AG20443 (cell line): ENCODE measurements at places on chromosomes 2 and 18.
A peak's percentile ranks its signal among the peaks of the same experiment; 100 is the strongest.

DNA sequence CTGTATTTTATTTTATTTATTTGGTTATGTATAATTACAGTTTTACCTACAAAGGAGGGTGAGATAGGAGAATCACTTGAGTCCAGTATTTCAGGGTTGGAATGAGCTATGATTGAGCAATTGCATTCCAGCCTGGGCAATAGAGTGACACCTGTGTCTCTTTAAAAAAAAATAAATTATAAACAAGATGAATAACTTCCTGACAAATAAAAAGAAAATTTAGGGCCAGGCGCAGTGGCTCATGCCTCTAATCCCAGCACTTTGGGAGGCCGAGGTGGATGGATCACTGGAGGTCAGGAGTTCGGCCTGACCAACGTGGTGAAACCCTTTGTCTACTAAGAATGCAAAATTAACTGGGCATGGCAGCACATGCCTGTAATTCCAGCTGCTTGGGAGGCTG, 17.3 kb downstream of the MTA3 start:
- no peak for DNase-seq

DNA sequence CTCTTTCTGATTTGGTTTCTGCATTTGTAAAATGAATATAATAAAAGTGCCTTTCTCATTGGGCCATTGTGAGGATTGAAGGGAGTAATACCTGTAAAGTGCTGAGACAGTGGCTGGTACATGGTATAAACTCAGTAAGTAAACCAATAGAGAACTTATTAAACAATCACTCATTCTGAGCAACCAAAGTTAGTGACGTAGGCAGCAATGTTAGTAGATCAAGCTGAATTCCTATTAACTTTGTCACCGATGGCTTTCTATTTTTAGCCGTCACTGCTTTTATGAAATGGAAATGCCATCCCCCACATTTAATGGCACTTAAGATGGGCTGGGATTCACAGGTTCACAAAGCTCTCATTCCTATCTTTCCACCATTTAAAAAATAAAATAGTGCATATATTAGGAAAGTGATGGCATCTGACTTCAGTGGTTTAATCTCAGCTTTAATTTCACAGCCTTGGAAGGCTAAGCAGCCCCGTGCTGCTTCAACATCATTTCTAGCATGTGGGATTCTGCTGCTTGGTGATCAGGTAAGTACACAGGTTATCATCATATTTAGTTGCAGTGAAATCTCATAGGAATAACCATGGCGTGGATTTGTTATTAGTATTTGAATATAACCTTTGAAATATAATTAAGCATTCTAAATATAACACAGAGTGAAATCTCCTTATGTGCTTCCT, 17.6 kb upstream of the PPP4R1 start:
- DNase-seq, result peak; percentile 68

DNA sequence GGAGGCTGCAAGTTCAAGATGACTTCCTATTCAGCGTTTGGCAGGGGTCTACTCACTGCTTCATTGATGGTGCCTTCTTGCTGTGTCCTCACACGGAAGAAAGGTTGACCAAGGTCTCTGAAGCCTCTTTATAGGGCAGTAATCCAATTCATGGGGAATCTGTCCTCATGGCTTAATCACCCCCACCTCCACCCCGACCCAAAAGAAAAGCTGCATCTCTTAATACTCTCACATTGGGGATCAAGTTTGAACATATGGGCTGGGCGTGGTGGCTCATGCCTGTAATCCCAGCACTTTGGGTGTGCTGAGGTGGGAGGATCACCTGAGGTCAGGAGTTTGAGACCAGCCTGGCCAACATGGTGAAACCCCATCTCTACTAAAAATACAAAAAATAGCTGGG, 36.4 kb upstream of the HNMT start:
- no peak for DNase-seq

DNA sequence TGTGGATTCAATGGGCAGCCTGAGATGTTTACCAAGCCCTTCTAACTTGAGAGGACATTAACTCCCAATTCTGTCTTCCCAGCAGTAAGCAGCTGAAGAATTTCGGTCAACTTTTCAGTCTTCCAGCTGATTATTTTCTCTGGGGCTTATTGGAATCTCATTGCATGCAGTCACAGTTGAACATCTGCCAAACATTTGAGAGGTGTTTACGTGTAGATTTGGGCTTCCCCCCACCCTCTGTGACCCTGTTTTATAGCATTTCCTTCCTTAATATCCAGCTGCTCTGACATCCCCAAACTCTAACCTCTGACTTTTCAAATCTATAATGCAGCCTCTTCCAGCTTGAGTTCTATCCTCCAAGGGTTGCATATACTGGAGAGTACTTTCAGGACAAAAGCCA, 16.5 kb upstream of the VIT start:
- peak; percentile 11 for DNase-seq

- peak; percentile 63 for DNase-seq
Observed at GRCh38 chr18:60391571-60392226, 19.1 kb upstream of the MC4R start.

DNA sequence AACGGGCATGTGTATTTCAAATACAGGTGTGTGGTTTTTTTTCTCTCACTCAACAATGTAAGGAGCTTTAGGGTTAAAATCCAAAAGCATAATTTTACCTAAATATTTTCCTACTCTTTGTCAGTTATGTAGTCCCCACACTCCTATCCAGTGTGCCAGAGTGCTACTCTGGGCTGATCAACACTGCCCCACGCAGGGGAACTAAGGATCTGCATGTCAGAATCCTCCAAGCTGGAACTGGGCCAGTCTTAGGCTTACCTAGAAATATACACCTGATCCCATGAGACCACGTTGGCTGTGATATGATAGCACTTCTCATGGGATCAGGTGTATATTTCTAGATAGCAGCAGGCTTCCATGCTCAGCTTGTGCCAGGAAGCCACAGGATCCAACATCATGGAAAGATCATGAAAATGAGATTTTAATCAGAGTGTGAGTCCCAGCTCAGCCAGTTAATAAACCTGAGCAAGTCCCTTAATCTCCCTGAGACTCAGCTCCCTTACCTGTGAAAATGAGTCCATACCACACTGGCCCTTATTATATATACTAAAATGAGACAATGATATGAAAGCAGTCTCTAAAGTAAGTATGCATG, 29.7 kb downstream of the CCDC141 start:
- DNase-seq, result peak; percentile 17

DNA sequence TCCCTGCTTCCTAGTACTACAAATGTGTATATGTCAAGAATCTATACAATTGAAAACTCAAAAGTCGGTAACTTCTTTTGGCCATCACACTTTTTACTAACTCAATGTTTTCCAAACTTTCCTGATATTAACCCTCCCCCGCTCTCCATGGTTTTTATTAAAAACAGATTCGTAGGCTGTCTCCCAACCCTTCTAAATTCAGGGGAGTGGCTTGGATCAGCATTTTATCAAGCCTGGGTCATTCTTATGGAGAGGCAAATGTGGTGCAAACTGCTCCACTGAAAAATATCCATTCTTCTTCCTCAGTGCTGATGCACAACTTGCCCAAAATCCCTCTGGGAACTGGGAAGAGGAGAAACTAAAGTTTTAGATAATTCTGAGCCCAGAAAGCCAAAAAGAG, 134.2 kb downstream of the RIF1 start:
- peak; percentile 37 for DNase-seq

DNA sequence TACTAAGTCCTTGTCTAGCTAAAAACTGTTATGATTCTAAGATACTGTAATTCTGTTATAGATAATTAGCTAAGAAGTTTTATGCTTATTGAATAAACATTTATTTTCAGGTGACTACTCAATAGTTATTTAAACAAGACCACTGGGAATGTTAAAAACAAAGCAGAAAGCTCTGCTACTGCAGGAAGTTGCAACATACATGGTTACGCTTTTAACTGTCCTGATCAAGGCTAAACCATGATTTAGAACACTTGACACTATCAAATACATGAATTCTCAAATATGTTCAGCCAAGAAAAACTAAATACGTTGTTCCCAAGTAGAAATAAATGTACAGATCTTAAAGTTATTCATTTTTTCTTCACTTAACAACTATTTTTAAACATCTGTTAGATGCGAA, 263.9 kb downstream of the NCKAP5 start:
- DNase-seq, result no peak

DNA sequence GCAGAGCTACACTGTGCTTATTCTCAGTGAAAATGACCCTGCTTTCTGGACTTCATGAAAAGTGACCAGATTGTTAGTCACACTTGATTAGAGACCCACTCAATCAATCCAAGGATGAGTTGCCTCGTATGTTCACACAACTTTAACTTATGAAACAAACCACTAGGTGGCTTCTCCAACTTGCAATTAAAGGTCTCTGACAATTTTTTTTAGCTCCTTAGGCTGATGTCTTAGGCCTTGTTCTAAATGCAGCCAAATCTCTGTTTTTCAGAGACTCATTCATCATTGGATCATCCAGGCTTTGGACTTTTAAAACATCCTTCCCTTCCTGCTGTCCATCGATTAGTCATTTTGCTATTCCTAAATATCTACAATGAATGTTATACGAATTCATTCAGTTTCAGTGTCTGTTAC, 63.4 kb downstream of the MREG start:
- DNase-seq, result peak; percentile 58

DNA sequence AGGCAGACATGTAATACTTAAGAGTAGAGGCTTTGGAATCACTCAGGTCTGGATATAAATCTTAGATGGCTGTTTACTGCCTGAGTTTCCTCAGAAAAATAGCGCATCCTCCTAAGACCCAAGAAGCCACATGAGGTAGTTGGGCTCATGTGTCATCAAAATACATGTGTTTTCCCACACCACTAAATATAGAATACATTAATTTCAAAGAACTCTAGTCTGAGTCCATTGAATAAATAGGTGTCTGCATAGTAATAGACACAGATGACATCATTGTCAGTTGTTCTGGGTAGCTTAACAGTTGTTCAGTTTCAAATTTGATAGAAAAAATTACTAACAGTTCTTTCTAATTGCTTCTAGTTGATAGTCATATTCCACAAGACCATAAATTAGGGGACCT, 9.6 kb downstream of the PPP1R1C start:
- no peak for DNase-seq

- no peak for DNase-seq
Observed at GRCh38 chr2:54672590-54673456, 50.6 kb upstream of the EML6 start.

GRCh38 chr2:197286805-197287595, 23.6 kb downstream of the ANKRD44 start:
- DNase-seq, result peak; percentile 91

GRCh38 chr18:40447820-40448219, 1507.2 kb upstream of the PIK3C3 start:
- no peak for DNase-seq

- DNase-seq, result no peak
Observed at GRCh38 chr2:176589287-176589686, 320.0 kb downstream of the MTX2 start.

GRCh38 chr2:177352441-177353186, 40.0 kb upstream of the AGPS start:
- DNase-seq, result no peak

DNA sequence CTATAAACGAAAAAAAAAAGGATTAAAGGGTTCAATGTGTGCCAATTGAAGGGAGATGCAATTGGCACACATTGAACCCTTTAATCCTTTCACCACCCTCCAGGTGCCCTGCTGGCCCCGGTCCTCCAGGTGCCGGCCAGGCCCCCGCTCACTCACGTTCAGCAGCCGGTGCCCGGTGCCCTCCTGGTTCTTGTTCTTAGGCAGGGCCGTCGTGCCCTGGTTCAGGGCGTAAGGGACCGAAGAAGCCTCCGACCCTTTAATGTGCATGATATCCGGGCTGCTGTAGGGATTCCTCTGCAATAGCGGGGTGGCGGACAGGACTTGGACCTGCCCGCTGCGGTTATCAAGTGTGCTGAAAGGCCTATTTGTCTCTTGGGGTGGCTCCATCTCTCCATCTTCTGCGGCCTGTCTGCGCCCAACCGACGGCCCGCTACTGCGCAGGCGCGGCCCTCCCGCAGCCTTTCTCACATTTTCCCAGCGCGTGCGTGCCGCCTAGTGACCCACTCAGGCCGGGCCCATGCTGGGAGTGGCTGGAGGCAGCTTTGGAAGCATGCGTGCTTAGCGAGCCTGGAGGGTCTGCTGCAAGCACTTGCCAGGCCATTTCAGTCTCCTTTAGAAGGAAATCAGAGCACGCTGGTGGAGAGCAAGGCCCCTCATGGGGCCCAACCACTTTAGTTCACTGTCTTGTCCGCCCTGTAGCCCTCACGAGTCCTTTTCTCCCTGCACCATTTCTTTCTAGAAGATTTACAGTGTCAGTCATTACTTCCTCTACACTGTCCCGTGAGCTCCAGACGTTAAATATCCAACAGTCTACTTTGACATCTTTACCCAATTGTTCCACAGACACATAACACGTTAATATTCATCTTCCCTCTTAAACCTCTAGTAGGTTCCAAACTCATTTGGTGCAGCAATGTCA, 24.3 kb downstream of the TMEM237 start:
- peak; percentile 100 for DNase-seq

GRCh38 chr2:139876321-139876720, 1096.1 kb upstream of the NXPH2 start:
- DNase-seq, result no peak

DNA sequence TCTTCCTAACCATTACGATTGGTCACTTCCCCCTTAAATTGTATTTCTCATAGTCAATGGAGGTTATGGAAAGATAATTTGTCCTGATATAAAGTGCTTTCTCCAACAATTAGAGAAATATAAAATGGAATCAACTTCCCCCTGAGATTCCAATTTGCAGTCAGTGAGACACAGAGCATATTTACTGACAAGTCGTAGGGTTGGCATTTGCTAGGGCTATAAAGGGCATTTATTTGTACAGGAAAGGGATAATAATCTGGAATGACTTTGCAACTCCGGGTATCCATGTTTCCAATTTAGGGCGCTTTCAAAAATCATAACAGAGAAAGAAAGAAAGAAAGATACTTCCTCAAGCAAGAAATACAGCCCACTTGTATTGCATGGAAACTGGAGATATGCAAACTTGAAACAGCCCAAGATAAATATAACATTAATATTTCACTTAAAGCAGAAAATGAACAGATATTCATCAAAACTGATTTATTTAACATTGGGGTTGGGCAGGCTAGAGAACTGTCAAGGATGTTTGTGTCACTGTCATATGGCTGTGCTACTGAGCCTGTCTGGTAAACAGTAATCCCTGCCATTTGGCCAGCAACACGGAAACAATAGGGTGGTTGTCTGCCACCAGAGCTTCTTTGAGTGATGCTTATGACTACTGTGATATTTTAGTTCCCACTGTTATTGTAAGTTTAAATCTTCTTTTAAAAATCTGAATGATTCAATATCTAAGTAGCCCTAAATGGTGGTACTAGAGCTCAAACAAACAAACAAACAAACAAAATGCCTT, 621.8 kb downstream of the LRP1B start:
- DNase-seq, result no peak

DNA sequence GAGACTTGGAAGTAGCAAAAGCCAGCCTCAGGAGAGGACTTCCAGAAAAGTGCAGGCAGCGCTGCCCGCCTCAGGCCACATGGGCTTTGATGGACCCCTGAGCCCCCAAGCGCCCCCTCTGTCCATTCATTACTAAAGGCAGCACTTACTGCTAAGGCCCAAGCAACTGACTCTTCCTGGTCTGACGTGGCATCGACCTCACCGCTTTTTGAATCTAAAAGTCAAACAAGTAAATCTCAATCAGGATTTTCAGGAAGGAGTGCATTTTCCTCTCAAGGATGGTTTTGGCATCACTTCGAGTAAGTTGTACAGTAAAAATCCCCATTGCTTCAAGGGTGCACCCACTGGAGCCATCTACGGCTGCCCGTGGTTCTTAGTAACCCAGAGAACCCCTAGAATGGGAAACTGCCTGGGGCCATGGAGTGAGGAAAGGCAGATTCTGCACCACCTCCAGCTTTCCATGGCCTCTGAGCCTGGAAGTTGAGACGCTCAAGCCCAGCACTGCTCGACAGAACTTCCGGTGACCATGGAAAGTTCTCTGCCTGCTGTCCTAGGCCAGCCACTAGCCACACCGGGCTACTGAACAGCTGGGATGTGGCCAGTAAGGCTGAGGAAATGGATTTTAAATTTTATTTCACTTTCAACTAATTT, 7.0 kb downstream of the HJURP start:
- DNase-seq, result no peak
